ENCODE measurements at places on chromosomes 12 and 14.
A peak's percentile ranks its signal among the peaks of the same experiment; 100 is the strongest.

DNA sequence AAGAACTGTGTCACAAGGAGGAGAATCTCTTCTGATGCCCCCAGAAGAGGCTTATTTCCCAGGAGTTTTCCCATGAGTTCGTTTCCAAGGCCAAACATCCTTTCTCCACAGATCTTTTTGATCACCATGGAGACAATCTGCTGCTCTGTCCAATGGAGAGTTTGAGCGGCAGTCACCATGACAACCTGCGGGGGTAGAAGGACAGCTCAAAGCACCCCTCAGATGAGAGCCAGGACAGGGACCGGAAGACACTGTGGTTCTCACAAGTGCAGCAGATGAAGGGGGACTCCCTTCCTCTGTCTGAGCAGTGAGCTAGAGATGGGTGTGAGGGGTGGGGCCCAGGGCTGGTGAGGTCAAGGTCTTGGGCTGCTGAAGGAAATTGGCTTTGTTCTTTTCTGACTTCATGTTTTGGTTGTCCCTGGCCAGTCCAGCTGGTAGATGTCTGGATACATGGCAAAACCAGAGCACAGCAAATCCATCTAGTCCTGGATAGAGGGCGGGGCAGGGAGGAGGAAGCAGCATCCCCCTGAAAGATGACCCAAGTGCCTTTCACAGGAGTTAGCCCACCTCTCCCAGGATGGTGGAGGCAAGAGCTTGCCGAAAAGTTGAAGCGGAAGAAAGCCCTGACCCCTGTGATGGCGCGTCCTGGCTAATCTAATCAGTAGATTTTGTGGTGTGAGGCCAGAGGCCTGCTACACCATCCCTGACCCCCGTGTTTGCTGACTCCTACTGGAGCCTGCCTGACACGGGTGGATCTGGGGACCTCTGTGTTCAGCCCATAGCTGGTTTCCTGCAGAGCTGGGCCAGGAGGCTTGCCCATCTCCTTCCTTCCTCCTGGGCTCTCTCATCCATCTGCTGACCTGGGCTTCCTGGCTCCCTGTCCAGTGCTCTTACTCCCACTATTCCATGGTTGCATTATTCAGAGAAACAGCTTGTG is 24.4 kb downstream of the DHRS2 start:
- peak; percentile 39 for DNase-seq

- DNase-seq = no peak
Observed at GRCh38 chr12:19198272-19198671, 68.7 kb downstream of the PLEKHA5 start.

DNA sequence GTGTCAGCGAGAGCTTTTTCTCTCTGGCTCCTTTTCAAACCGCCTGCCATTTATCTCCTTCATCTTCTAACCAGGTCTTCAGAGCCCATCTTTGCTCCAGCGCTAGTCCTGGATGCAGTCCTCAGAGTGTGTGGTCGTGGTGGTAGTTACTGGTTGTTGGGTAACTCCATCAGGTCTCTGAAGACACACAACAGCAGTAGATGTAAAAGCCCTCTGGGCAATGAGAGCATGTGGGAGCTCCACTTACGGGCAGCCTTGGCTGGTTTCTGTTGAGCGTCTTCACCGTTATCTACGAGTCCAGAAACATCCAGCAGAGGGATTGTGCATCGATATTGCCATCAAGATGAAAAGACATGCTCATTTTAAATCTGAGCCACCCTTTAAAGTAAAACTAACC is 61.2 kb downstream of the FBXL14 start:
- DNase-seq = no peak

- DNase-seq = no peak
Observed at GRCh38 chr12:4412056-4412455, 32.5 kb upstream of the FGF23 start.

GRCh38 chr12:28144059-28144458 is 46.2 kb upstream of the CCDC91 start:
- DNase-seq = no peak

- no peak for DNase-seq
Observed at GRCh38 chr12:2112401-2112800, 59.6 kb downstream of the CACNA1C start.

DNA sequence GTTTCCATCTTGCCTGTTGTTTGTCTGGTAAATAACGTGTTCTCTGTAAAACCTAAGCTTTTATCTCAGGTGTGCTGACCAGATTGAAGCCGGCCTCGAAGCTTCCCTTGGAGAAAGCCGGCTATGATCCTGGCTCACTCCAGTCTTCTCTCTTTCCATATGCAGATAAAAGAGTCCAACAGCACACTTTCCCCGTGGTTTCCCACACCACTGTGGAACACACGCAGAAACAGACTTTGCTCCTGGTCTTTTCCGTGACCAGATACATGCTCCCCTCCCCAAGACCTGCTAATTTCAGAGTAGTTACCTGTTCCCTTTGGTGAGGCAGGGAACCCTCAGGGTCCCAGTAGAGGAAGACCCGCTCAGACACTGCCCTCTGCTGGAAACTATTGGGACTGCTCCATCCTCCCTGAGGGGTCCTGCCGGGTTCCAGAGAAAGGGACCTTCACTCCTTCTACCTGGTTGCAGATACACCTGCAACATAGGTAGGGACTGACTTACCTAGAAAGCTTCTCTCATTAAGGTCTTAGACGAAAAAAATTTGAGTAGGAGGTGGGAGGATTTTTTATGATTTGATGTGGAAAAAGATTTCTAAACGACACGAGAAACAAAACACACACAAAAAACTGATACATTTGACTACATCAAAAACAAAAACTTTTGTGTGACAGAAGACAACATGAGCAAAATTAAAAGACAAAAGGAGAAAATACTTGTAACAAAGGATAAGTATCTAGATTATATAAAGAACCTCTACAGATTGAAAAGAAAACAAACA is 415.4 kb upstream of the CCDC196 start:
- peak; percentile 46 for DNase-seq

DNA sequence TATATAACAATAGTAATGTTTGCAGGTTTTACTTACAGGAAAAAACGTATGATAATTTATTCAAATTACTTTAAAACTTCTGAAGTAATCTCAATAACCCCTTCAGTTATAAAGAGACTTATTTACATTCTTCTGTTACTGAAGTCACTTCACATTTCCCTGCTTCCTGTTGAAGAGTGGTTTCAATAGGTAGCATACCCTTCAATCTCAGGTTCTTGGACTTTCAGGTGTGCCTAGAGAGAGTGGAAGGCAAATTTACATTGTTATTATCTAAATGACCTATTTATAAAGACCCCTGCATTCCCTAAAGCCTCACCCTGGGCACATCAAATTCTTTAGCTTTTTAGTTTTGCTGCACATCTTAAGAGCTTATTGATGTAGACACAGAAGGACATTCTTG is 137.6 kb upstream of the AEBP2 start:
- DNase-seq = no peak

DNA sequence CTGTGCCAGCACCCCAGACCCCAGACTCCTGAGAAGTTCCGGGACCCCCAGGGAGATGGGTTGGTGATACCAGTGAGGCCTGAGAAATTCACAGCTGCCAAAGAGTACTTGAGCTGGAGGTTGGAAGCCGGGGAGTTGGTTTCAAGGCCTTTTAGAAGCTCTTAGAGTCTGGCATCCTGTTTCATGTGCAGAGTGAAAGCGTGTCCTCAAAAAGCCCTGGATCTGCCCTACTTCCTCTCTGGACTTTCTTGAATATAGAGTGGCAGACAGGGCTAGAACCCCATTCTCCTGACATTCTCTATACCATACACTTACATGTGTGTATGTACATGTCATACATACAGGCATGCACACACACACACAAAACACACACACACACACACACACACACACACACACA is 31.3 kb upstream of the PPM1A start:
- no peak for DNase-seq

DNA sequence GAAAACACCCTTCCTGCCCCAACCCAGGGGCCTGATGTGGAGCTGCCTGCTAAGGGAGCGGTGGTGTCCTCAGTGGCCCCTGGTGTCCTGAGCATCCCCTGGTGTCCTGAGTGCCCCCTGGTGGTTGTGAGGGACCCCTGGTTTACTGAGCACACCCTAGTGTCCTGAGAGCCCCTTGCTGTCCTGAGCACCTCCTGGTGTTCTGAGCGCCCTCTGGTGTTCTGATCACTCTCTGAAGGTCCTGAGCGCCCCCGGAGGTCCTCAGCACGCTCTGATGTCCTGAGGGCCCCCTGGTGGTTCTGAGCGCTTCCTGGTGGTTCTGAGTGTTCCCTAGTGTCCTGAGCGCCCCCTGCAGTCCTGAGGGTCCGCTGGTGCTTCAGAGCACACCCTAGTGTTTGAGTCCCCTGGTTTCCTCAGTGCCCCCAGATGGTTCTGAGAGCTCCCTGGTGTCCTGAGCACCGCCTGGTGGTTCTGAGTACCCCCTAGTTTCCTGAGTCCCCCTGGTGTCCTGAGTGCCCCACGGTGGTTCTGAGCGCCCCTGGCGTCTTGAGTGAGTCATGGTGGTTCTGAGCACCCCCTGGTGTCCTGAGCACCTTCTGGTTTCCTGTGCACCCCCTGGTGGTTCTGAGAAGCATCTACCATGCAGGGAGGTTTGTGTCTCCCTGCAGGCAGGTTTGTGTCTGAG is 1004.2 kb downstream of the TMEM121 start:
- DNase-seq = no peak

DNA sequence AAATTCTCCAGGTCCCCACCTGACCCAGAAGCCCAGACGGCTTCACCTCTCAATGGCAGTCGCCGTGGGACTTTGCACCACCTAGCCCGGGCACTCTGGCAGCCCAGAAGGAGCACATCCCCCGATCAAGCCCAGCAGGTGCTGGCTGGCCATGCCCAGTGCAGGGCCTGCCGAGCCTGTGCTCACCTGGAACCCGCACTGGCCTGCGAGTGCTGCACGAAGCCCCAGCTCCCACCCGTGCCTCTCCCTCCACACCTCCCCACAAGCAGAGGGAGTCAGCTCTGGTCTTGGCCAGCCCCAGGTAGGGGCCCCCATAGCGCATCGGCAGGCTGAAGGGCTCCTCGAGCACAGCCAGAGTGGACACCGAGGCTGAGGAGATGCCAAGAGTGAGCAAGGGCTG is 144.5 kb downstream of the NUBPL start:
- no peak for DNase-seq

DNA sequence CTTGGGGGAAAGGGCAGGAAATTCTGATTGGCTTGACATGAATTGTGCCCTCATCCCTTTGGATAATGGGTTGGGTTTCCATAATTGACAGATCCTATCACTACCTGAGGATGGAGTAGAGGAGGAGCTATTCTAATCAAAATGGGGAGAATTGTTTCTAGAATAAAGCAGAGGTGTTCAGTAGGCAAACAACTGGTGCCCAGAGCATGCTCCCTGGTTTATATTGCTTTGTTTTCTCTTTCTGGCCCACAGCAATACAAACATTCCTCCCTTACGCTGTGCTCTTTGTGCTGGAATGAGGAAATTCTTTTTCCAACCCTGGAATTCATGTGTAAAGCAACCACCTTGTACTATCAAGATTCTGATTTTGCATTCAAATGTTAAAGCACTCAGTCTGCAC is 147.4 kb downstream of the RASSF9 start:
- DNase-seq = no peak

- DNase-seq = no peak
Observed at GRCh38 chr14:72779679-72780078, 114.2 kb downstream of the DPF3 start.

- DNase-seq = no peak
Observed at GRCh38 chr14:105136401-105137322, 31.9 kb downstream of the JAG2 start.

- DNase-seq = no peak
Observed at GRCh38 chr14:68637106-68638021, 155.5 kb downstream of the ZFP36L1 start.

- DNase-seq = no peak
Observed at GRCh38 chr12:129826273-129826672, 77.6 kb downstream of the TMEM132D start.

DNA sequence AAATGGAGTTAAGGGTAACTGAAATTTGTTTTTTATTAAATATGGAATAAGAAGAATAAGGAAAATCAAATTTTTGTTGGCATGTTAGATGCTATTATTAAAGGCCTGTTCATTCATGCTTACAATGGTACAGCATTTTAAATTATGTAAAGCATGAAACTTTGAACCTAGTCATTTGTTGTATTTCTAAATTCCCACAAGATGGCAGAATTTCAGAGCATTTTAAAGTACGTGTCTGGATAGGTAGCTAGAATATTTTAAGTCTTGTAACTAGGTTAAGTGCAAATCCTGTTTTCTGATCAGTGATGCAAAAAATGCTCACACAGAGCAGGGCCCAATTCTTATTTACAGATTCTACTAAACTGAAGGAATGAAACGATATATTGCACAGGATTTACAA is 585.6 kb upstream of the MIS18BP1 start:
- DNase-seq = no peak

DNA sequence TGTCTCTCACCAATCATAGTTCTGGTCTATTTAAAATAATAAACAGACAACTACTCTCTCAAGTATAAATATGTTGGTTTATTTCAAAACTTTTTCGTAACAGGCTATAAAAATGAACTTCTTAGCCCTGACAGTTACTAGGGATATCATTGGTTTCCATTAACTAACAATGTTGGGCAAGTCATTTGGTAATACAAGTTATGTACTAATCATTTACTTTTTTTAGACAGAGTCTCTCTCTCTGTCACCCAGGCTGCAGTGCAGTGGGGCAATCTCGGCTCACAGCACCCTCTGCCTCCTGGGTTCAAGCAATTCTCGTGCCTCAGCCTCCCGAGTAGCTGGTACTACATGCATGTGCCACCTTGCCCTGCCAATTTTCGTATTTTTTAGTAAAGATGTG is 14.6 kb upstream of the KANSL2 start:
- no peak for DNase-seq

DNA sequence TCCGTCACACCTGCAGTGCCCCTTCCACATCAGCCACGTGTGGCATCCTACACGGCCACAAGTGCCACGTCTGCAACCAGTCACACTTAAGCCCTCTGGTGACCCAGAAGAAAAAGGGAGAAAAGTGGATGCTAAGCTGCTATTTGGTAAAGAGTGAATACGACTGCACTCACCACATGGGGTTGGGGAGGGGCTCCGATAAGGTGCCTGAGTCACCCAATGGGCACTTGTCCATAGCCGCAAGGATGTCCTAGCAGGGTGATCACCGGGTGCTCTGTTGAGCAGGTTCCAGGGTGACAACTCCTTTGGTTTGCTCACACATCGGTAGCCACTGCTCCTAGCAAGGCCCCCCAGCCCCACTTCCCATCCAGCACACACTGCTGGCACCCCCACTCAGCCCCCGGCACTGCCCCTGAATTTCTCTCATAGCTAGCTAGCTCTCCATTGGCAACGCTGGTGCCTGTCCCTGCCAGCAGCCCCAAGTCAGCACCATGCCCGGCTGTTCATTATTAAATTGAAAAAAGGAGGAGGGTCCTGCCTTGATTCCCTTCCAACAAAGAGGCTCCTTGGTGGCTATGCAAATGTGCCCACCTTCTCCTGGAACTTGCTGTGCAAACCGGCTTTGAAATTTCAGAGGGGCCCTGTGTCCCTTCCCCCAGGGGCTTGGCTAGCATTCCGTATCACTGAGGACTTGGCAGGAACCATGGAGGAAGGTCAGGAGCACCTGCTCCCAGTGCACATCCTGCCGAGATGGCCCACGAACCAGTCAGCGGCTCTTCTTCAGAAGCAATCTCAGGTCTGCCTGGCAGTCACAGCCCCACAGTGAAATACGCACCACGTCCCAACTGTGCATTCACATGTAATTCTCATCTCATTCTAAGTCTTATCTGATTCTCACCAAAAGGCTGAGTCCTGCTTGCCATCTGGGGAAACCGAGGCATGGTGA is 227.7 kb upstream of the DIO3 start:
- DNase-seq = no peak

Data from GM18507 (cell line).